ENCODE measurements at places on chromosomes 6 and 20.

- no peak for DNase-seq
Measured at GRCh38 chr6:33744895-33745546, 1.7 kb downstream of the IP6K3 start.

- DNase-seq: no peak
Measured at GRCh38 chr6:147695819-147696218, 187.3 kb downstream of the SAMD5 start.

DNA sequence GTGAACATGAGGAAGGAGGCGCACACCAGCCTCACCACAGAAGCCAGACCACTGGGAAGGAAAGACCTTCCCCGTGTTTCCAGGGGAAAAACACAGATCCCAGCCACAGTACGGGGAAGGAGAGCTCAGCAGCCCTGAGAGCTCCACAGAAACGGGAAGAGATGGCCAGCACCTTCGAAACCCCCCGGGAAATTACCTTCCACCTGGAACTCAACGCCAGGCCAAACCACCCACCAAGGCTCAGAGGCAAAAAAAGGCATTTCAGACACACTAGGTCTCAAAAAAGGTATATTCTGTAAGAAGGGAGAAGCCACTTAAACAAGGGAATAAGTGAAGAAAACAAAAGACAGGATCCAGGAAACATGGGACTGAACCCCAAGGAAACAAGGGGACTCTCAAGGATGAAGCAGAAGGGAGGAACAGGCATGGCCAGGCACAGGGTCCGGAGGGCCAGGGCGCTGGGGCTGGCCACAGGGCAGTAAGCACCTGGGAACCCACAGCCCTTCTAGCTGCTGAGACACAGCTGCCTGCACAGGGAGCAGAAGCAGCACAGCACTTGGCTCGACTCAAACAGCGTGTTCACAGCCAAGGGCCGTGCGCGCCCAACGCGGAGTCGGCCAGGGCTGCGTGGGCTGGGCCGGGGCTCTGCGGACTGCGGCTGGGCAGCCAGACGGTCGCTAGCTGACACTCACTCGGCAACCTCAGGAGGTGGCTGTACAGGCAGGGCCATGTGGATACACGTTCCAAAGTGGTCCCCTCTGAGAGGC lies 44.6 kb downstream of the TAF4 start:
- DNase-seq: no peak

DNA sequence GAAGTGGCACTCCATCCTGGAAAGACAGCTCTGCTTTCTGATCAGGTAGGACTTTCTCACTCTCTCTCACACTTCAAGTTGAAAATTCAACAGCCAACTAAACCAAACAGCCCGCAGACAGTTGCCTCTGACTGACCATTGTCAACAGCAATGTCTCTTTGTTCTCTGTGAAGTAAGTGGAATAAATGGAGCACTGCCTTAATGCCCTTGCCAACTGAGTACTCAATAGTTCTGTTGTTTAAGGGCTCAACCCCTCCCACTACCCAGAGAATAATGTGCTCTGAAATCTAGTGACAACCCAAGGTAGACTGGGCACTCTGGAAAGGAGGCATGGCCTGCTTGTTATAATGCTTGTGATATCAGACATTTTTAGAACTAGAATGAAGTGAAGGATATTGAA lies 16.8 kb upstream of the BCLAF1 start:
- DNase-seq: no peak

GRCh38 chr6:125294036-125294435 lies 7.7 kb downstream of the HDDC2 start:
- no peak for DNase-seq

GRCh38 chr20:34628026-34628425 lies 48.9 kb downstream of the PIGU start:
- DNase-seq: no peak

- DNase-seq: no peak
Measured at GRCh38 chr20:32152421-32153155, 43.1 kb downstream of the TM9SF4 start.

GRCh38 chr20:37335642-37336368 lies 10.1 kb upstream of the SRC start:
- no peak for DNase-seq

- peak; percentile 51 for DNase-seq
Measured at GRCh38 chr20:21235484-21236445, 67.4 kb upstream of the XRN2 start.

DNA sequence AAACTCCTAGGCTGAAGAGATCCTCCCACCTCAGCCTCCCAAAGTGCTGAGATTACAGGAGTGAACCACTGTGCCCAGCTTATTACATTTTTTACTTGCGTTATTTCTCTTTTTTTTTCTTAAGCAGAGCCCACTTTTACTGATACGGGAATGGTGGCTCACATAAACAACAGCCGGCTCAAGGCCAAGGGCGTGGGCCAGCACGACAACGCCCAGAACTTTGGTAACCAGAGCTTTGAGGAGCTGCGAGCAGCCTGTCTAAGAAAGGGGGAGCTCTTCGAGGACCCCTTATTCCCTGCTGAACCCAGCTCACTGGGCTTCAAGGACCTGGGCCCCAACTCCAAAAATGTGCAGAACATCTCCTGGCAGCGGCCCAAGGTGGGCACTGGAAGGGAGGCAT lies 10.5 kb downstream of the CAPN11 start:
- no peak for DNase-seq

GRCh38 chr6:33987531-33988021 lies 158.3 kb downstream of the GRM4 start:
- DNase-seq: no peak

DNA sequence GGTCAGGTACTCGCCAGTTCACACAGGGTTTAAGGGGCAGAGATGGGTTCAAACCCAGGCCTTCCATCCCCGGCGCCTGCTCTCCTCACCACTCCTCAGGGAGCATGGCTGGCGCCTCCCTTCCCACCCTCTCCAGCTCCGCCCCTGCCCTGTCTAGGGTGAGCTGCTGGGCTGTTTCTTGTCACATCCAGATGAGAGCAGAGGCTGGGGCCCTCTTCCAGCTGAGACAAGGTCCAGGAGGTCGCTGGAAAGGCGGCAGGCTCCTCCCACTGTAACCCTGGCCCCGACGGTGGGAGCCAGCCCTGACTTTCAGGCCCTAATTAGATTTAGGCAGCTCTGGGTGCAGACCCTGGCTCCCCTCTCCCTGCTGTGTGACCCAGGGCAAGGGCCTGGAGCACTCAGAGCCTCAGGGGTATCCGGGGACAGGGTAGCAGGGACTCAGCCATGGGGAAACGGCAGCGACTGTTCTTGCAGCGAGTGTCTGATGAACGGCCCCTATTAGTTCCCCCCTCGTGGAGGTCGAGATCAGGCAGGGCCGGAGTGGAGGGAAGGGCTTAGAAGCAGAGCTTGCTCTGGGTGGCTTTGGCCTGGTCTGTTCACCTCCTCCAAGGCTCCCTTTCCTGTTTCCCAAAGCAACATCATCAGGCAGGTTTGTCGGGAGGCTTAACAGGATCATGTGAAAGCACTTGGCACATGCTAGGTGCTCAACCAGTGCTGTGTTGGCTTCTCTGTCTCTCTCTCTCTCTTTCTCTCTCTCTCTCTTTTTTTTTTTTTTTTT lies 33.4 kb downstream of the SNAI1 start:
- no peak for DNase-seq

DNA sequence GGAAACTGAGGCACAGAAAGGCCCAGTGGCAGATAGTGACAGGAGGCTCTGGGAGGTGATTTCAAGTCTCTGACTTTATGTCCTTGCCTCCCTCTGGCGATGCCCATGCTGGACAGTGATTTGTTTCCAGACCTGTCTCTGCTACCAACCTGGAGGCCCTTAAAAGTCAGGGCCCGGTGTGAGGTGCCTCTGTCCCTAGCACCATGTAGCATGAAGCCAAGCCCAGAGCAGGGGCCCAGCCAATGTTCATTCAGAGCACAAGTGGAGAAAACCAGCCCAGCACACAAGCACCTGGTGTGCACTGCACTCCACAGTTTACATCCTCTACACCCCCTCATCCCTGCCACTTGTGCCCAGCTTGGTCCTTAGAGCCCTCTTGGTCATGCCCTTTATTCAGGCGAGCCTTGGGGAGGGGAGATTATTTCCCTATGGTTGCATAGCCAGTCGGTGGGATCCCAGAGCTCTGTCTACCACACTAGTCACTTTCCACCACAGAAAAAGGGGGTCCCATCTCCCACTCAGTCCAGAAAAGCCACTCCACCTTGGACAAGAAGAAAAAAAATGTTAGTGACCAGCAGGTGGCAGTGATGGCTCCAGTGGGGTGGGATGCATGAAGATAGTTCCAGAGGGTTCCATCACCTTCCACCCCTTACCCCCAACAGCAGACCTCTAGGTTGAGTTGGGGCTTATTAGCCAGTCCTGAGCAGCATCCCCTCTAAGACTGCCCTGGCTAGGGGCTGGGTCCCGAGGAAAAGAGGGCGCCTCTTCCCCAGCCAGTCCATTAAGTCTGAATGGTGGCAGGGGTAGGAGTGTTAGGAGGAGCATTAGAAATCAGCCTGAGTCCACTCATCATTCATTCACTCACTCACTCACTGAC lies 30.9 kb downstream of the KIAA1755 start:
- DNase-seq: no peak

- DNase-seq: no peak
Measured at GRCh38 chr6:40582892-40583291, 4.3 kb downstream of the LRFN2 start.

DNA sequence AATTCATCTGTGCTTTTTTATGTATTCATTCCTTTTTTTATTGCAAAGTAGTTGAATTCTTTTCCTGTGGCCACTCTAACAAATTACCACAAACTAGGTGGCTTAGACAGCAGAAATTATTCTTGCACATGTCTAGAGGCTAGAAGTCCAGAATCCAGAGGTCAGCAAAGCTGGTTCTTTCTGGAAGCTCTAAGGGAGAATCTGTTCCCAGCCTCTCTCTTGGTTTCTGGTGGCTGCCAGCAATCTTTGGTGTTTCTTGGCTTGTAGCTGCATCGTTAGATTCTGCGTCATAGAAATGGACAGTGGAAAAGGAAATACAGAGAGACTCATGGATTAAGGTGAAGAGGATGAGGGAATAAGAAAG lies 39.3 kb downstream of the GSTA2 start:
- DNase-seq: no peak

- no peak for DNase-seq
Measured at GRCh38 chr6:113539623-113540022, 317.5 kb upstream of the MARCKS start.

DNA sequence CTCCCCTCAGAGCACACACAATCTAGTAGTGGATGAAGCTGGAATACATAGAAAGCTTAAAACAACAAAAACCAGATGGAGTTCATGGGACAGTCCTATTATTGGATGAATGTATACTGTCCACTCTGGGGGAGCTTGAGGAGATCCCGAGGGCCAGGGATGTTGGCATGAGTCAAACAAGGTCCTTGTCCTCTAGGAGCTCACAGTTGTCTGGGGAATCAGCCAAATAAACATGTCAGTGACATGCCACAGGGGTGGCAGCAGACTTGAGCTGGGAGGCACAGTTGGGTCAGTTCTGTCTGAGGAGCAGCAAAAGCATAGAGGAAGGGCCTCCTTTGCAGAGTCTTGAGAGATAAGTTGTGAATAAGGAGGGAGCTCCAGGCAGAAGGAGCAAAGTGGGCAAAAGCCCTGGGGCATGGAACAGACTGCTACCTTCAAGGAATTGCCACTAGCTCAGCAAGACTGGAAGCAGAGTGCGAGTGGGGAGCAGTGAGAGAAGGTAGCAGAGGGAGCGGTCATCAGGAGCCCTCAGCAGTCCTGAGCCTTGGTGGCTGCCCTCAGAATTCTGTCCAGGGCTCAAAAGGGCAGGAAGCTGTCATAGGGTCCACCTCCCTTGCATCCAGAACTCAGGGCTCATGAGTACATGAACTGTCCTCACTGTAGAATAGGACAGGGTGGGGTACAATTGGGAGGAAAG lies 22.1 kb downstream of the L3MBTL1 start:
- no peak for DNase-seq

- DNase-seq: no peak
Measured at GRCh38 chr6:53679446-53679933, 13.9 kb upstream of the KLHL31 start.

- DNase-seq: no peak
Measured at GRCh38 chr6:54100411-54101006, 10.7 kb upstream of the MLIP start.

DNA sequence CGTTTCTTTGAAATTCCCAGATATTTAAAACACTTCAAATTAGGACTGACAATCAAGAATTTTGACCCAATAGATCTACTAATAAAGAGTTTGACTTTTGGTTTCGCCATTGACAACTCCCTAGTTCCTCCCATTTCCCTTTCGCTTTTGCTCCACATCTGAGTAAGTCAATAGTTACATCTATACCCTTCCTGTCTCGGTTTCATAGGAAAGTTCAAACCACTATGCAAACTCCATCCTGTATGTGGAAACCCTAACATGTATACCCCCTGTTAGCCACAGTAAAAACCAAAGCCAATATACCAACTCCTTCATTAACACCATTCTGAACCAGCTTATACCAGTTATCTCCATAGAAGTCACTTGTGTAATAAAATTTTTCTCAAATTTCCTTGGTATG lies 311.1 kb downstream of the MMUT start:
- no peak for DNase-seq

DNA sequence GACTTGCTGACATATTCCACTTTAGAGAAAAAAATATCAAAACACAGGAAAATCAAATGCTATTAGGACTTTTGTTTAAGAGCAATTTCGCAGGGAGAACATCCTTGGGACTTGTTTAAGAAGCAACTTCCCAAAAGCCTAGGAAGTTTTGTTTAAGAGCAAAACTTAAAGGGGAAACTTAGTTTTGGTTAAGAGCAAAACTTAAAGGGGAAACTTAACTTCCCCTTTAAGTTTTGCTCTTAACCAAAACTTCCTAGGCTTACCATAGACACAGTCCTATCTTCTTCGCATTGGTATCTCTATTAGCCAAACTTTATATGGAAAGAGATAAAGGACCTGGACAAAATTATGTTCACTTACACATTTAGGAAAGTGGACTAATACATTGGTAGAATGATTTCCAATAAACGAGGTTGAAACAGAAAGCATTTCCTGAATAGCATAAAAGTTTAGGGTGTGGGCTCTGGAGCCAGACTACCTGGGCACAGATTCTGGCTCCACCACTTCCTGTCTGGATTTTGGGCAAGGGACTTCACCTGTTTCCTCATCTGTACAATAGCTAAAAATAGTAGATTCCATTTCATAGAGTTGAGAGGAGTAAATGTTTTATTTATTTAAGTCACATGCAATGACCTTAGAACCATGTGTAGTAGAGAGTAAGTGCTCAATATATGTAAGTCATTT lies 15.7 kb downstream of the PAQR8 start:
- DNase-seq: no peak

DNA sequence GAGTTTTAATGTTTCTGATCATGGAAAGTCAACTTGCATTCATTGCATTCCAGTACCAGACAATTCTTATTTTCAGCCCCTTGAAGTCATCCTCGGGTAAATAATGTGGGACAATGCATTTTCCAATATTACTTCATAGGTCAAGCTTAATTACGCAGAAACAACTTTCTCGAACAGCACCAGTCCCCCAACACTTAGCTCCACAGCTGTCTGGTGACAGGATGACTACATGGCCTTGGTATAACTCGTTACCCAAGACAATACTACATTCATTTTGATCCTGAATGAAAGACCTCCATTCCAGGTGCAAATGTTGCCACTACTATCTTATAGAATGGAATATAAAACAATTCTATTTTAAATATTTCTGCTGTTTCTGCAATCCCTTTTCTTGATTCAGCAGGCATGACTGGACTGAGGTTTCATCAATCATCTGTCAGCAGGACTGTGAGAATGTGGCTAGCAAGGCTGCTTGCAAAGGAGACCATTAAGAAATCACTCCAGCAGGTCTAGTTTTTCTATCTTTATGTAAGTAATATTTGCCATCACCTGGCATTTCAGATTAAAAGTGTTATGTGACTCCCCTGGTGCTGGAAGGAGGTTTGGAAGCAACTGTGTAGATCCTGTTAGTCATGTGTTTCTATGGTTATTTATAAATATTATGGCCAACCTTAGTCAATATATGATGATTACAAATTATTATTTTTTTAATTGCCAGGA lies 147.9 kb downstream of the HAO1 start:
- DNase-seq: no peak

- DNase-seq: peak; percentile 13
Measured at GRCh38 chr6:37134396-37135191, 35.4 kb upstream of the PIM1 start.
